ENCODE measurements at places on chromosomes 16 and 17.

DNA sequence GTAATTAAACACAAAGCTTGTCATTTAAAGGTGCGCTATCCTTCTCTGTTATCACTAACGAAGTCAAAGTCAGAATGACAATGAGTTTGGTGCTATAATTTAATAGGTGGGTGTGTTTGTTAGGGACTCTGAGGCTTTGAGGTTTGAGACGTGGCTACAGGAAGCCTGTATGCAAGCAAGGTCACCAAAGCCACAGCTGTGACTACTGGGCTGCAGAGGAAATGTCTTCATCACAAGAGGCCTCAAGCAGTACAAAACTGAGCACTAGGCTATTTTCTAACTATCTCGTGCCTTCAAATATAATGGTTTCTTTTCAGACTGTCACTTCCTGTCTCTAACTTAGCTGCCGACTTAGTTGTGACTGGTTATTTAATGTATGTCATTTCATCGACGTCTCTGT, 141.2 kb downstream of the AATF start:
- peak; percentile 32 for DNase-seq

GRCh38 chr17:12768255-12768654, 21.0 kb upstream of the ARHGAP44 start:
- DNase-seq, result no peak

DNA sequence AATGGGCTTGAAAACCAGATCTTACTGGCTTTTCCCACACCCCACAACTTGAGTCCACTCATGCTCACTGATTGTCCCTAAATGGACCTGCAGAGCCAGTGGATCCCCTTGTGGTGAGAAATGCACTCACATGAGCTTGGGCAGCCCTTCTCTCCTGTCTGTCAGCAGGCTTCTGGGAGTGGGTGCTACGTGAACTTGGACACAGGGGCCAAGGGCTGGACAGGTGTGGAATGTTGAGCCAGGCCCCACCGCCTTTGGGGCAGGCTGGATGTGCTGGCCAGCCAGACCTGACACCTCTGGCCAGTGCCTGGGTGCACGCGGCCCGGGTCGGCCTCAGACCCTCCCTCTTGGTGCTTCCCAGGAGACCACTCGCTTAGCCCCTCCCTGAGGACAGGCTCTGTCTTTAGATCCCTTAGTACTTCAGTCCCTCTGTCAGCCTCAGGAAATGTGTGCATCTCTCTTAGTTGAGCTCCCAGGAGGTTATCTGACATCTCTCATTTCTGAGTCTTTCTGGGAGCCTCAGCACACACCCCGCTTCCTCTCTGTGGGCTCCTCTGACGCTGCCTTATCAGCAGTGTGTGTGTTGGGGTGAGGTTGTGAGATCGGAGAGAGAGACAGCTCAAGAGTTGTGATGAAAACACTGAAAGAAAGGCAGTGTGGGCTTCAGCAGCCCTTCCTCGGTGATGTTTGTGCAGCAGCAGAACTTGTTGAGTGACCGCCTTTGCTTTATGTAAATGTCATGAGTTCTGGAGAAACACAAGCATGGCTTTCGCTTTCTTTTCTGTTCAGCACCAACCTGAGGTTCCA, 117.0 kb downstream of the RAB11FIP4 start:
- peak; percentile 69 for DNase-seq

- DNase-seq, result no peak
These were observed 1.0 kb downstream of the ST3GAL2 start for GRCh38 chr16:70437582-70438557.

DNA sequence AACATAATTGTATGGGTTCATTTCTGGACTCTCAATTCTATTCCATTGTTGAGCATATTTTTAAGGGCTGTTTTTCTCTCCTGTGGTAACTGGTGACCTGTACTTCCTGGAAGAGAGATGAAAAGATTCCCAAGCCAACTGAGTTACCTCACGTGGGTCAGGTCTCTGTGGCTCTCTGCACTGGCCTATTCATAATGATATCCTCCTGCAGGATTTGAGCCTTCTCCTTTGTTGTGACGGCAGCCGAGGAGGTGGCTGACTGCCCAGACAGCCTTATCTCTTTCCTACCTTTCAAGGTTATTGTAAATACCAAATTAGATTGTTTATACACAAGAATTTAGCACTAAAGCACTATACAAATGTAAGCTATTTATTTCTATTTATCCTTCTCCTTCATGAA, 2.7 kb upstream of the ACE start:
- DNase-seq, result no peak

DNA sequence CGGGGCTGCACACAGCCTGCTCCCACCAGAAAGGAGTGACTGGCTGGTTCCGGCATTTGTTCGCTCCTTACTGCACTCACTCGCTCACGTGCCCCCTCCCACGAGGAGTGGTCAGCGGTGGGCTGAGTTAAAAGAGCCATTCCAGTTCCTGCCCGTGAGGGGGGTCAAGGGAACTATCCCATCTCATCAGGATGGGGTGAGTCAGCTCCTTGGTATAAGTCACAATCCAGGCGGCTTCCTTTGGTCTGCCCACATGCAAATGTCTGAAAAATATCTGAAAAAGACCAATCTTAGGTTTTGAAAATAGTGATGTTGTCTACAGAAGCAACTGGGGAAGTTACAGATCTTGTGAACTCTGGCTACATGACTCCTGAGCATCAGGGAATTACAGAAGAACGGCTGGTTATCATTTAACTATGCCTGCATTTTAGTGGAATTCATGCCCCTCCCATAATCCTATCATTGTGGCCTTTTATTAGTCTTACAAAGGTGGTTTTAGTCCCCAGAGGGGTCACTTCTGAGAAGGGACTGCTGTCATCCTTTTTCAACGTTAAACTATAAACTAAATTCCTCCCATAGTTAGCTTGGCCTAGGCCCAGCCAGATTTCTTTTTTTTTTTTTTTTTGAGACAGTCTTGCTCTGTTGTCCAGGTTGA, 9.8 kb upstream of the TNFSF12 start:
- no peak for DNase-seq

- DNase-seq, result no peak
These were observed 22.2 kb upstream of the ADCY7 start for GRCh38 chr16:50244140-50244503.

- no peak for DNase-seq
These were observed 483 bp downstream of the RPA1 start for GRCh38 chr17:1830288-1830687.

DNA sequence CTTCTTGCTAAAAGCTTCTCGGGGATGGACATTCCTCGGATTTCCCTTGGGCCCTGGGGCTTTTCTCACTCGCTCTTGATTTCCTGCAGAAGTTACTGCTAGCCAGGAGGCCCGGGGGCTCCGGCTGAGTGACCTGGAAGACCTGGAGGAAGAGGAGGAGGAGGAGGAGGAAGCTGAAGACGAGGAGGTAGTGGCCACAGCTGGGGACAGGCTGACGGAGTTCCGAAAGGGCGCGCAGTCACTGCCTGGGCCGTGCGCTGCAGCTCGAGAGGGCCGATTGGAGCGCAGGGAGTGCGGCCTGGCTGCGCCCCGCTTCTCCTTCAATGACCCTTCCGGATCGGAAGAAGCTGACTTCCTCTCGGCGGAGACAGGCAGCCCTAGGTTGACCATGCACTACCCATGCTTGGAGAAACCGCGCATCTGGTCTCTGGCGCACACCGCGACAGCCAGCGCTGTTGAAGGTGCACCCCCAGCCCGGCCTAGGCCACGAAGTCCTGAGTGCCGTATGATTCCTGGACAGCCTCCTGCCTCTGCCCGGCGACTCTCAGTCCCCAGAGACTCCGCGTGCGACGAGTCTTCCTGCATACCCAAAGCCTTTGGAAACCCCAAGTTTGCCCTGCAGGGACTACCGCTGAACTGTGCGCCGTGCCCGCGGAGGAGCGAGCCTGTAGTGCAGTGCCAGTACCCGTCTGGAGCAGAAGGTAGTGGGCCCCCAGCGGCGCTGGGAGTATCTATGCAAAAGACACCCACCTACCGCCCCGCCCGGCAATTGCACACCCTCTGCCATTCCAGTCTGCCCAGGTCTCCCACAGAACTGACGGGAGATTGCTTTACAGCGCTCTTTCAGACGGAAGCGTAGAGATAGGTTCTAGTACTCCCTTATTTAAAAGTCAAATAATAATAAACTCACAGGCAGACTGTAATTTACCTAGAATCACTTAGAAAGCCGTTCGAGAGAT, 4.9 kb downstream of the IRX6 start:
- DNase-seq, result no peak

GRCh38 chr17:8921147-8921546, 44.4 kb downstream of the PIK3R5 start:
- DNase-seq, result no peak

- no peak for DNase-seq
These were observed 14.2 kb downstream of the RAB40B start for GRCh38 chr17:82684228-82684841.

GRCh38 chr17:19937522-19937921, 40.1 kb downstream of the AKAP10 start:
- no peak for DNase-seq

DNA sequence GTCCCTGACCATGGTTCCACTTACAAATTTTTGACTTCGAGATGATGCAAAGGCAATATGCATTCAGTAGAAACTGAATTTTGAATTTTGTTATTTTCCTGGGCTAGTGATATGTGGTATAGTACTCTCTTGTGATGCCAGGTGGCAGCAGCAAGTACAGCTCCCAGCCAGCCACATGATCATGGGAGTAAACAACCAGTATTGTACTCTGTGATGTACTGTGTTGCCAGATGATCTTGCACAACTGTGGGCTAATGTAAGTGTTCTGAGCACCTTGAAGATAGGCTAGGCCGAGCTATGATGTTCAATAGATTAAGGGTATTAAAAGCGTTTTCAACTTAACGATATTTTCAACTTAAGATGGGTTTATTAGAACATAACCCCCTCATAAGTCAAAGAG, 250.8 kb downstream of the STX8 start:
- no peak for DNase-seq

DNA sequence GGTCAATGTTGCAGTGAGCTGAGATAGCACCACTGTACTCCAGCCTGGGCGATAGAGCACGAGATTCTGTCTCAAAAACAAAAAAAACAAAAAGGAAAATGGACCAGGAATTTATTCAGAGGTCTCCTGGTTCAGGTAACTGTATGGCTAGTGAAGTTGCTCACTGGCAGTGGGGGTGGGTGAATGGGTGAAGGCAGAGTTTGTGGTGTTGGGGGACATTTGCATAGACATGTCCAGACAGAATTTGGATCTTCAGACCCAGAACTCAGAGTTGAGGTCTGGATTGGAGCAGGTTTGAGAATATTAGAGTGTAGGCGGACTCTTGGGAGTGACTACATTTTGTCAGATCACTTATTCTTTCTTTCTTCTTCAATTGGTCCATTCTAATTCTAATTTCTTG, 55.0 kb downstream of the SMPD3 start:
- DNase-seq, result no peak

DNA sequence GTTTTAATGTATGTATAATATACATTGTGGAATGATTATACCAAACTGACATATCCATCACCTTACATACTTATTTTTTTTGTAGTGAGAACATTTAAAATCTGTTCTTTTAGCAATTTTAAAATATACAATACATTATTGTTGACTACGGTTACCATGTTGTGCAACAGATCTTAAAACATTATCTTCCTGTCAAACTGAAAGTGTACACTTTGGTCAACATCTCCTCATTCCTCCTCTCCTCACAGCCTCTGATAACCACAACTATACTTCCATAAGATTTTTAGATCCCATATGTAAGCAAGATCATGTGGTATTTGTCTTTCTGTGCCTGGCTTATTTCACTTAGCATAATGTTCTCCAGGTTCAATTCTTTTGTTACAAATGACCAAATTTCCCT, 7.5 kb upstream of the DNAJA2 start:
- no peak for DNase-seq

DNA sequence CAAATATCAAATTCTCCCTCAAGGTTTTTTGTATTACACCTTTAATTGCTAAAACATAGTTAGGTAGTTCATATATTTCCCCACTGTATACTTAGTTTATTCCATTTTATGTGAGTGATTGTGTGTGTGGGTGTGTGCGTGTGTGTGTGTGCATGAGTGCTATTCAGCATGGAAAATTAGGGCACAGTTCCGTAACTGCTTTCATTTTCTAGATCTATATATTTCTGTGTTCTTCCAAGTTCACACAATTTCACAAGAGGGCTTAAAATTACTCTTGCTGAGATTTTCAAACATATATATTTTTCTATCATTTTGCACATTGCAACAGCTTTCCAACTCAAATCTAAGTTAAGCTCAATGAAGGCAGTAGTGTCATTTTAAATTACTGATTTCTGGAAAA, 782.9 kb upstream of the SOX9 start:
- no peak for DNase-seq

DNA sequence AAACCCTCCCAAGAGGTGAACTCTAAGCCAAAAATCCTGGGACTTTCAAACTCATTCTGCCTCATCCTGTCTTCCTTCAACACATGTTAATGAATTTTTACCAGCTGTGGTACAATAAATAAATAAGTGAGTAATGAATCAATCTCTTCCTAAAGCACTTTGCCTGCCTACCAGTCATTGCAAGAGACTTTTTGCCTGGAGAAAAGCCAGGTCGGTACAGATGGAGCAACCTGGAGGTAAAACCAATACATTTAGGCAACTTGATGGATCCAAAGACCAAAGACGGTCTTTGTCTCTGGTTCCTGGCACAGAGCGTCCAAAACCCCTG, 324.2 kb downstream of the PMP22 start:
- no peak for DNase-seq

DNA sequence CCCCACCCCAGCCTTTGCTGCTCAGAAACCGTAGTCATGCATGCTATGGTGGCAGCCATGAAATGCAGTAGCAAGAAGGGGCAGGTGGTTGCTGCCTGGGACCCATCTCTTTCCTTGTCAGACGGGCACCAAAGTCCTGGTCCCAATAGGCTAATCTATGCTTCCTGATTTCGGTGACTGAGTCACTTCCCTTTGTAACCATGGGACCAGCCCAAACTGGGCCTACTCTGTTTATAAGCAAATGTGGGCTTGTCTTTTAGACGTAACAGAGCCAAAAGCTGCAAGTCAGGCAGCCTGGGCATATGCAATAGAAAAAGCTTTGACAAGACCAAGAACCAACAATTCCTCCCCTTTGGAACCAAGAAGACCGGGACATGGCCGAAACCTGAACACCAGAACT, 99.1 kb upstream of the RBBP6 start:
- no peak for DNase-seq

GRCh38 chr17:40541873-40542557, 23.3 kb downstream of the CCR7 start:
- no peak for DNase-seq

Measured in stimulated activated CD8-positive, alpha-beta memory T cell treated with anti-CD3 and anti-CD28 coated beads, Interleukin-15, amount 100 ng/mL, for 48 hours (primary cell).